Effector memory CD8-positive, alpha-beta T cell (primary cell): ENCODE measurements at places on chromosomes 16 and 17.

DNA sequence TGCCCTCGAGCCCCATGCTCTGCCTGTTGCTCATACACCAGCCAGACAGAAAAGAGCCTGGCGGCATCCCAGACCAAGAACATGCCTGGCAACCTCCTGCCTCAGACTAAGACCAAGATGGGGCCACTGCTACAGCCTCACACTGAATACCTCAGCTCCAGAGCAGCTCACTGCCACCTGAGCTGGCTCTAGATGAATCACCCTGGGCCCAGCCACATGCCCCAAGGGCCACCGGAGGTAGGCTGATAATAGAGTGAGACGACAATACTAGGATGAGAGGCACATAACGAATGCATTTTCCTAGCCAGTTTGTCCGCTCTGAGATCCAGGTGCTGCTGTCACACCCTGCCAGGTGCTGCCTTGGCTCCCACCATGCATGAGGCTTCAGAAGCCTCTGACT lies 13.0 kb downstream of the PIP4K2B start:
- DNase-seq: no peak

- DNase-seq: no peak
Observed at GRCh38 chr17:39979893-39980350, 685 bp upstream of the PSMD3 start.

GRCh38 chr16:8630255-8630953 lies 8.9 kb downstream of the METTL22 start:
- DNase-seq: no peak

DNA sequence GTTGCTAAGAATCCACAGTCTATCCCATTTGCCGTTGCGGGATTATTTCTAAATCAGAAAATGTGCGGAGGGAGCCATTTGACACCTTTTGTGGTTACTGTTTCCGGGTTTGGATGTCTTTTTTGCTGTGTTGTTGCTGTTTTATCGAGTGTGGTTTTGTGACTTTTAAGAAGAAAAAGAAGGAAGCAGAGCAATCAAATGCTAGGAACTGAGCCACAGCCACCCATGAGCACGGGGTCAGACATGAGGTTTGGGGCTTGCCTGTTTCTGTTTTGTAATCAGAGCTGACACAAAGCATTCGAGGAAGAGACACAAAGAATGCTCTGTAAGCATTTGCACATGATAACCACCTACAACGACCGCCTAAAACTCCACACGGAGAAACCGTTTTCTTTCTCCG lies 53.1 kb upstream of the CHMP6 start:
- no peak for DNase-seq

DNA sequence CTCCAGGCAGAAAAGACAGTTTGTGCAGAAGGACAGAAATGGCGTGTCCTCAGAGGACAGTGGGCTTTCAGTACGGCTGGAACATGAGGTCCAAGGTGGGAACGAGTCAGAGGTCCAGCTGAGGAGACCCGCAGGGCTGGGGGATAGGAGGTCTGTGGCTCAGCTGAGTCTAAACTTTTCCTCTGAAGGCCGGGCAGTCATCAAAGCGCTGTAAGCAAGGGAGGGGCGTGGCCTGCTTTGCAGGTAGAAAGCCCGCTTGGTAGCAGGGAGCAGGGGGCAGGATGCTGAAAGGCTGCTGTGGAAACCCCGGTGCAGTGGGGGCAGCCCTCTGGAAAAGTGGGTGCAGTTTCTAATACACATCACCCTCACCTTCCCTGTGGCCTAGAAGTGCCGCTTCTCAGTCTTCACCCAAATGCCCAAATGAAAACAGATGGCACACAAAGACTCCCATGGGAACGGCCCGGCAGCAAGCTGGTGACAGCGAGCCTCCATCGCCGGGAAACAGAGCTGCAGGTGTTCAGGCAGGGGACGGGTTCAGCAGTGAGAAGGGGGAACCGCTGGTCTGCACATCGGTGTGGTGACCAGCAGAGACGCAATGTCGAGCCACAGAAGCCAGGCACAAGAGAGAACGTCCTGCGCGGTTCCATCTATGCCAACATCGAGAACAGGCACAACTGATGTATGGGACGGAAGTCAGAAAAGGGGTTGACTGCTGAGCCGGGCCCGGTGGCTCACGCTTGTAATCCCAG lies 12.2 kb upstream of the OSGIN1 start:
- DNase-seq: no peak
